ENCODE measurements at places on chromosomes 7 and 10.

DNA sequence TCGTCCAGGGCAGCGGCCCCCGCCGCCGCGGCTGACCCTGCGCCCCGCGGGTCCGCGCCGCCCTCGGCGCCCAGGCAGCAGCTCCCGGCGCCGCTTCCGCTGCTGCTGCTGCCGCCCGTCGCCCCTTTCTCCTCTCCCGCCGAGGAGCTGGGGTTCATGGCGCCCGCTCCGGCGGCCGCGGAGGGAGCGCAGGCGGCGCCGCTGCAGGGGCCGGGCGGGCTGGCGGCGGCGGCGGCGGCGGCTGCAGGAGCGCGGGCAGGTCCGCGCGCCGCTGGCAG, 286 bp downstream of the DGKI start:
- no peak for DNase-seq

DNA sequence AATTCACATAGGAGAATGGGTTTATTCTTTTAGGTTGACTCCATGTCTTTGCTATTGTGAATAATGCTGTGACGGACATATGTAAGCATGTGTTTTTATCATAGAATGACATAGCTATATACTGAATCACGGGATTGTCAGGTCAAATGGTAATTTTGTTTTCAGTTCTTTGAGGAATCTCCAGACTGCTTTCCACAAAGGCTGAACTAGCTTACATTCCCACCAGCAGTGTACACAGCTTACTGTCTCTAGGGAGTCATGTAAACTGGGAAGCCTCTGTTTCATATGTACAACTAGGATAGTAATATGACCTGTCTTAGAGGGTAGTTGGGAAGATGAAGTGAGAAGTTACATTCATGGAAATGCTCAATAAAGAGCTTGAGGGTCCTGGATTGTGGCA, 6.8 kb upstream of the C10orf120 start:
- DNase-seq, result no peak

DNA sequence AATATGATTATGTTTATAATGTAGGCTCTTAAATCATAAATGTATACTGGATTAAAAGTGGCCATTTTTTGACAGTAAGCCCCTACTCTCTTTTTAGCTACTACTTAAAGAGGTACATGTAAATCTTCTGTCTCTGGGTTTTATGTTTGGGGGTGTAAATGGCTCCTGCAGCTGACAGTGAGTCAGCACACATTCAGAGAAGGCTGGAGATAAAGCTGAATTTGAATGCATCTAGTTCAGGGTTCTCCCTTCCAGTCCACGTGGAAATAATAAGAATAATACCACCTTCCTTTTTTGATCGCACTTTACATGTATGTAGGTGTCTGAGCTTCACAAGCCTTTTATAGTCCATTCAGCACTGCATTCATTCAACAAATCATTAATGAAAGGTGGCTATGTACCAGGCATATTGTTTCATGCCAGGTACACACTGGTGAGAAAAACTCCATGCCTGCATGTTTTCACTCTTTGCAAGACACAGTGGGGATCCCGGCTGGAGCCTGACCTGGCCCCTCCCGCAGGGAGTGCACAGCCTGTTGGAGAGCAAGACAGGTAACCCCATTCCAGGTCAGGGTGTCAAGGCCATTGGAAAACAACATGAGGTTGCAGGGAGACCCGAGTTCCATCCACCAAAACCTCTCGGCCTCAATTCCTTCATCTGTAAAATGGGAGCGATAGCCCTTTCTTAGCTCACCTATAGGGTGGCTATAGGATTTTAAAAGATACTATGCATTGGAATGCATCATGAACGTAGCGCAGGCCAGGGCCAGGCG, 107.5 kb upstream of the ANLN start:
- no peak for DNase-seq

DNA sequence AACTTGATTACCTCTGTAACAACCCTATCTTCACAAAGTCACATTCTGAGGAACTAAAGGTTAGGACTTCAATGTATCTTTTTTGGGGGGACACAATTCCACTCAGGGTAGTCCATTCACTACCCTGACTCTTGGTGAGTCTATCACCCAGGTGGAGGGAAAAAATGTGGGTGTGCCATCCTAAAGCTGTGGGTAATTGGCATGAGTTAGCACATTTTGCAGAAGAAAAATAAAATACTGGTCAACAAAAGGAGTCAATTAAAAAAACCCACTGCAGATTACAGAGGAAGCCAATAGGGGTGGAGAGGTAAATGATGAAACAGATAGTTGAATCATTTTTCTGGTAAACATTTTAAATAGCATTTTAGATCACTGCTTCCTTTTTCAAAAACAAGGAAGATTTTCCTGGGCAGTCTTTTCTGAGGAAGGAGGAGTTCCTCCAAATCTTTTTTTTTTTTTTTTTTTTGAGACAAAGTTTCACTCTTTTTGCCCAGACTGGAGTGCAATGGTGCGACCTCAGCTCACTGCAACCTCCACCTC, 5.1 kb upstream of the BLVRA start:
- DNase-seq, result no peak

DNA sequence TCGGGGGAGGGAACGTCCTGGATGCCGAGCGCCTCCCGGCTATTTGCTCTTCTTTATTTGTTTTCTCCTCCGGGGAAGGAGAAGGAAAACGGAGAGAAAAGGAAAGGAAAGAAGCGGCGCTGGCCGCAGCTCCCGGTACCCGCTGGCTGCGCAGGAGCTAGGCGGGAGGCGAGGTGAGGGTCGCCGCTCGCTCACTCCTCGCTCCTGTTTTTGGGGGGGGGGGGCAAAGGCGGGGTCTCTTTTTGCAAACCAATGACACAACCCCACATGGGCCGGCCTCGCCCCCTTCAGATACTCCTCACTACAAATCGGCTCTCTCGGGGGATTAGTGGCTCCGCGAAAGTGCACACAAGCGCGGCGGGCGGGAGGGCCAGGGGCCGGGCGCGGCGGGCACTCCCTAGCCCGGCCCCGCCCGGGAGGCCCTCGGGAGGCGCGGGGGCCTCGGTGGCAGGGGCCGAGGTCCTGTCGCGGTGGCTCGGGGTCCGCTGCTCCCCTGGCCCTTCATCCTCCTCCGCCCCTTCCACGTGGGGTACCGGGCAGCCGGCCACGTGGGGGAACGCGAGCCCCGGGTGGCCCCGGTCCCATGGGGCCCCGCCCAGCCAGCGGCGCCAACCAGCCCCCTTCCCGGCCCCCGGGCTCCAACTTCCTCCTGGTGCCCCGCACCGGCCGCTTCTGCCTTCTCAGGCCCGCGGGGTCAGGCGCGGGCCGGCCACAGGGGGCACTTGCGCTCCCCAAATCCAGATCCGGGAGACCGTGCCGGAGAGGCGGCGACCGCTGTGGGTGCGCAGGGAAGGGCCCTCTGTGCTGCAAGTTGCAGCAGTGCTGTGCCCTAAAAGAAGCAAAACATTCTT, 718 bp upstream of the CTBP2 start:
- DNase-seq, result peak; percentile 90

DNA sequence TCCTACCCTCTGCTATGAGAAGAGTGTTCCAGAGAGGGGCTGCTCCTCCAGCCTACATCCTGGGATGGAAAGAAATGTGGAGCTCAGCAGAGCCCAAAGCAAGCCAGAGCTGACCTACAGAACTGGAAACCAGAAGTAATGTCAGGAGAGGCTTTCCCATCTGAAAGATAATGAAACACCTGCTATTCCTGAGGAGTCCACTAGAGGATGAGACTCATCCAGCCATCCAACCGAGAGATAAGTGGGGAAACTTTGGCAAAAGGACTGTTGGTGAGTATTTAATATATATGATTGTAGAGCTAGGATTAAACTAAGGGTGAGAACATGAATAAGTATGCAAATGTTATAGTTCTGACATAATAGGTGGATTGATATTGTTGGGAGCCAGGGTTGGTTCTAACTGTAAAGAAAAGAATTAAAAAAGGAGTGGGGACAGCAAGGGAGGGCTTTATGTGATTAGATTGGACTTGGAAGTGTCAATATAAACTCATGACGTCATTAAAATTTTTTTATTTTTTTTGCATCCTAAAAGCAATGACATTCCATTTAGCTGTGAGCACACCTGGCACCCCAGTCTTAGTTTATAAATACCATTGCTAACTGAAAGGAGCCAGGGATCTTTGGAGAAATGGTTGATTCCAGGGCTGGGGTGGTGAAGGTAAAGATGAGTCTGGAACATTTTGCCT, 312.8 kb upstream of the NFE2L3 start:
- DNase-seq, result no peak

DNA sequence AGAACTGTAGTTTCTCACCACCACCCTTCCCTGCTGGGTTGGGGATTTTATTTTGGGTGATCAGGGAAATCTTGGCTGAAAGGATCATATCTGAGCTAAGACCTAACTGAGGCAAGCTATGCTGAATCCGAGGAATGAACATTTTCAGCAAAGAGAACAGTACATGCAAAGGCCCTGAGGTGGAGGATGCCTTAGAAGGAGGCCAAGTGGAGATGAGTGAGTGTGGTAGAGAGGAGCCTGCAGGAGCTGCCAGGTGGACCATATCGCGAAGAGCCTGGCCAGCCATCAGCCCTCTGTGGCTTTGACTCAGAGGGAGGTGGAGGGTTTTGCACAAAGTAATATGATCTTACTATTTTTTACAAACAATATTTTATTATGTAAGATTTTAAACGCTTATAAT, 1.6 kb upstream of the RASGEF1A start:
- no peak for DNase-seq

DNA sequence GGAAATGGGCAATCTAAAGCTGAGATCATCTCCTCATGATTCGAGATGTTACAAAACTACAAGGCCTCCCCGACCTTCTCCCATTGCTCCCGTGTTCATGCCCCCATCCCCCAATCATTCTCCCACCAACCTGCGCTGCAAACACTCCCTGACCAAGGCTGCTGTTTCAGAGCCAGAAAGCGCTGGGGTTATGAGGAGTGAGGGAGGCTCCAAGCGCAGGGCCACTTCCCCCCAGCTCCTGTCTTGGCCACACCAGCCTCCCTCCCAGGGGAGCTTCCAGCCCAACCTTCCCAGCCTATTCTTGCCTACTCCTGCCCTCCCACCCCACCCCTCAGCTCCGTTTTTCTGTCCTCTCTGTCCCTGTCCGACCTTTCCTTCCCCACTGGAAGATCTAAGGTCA, 14.7 kb upstream of the NODAL start:
- DNase-seq, result no peak

DNA sequence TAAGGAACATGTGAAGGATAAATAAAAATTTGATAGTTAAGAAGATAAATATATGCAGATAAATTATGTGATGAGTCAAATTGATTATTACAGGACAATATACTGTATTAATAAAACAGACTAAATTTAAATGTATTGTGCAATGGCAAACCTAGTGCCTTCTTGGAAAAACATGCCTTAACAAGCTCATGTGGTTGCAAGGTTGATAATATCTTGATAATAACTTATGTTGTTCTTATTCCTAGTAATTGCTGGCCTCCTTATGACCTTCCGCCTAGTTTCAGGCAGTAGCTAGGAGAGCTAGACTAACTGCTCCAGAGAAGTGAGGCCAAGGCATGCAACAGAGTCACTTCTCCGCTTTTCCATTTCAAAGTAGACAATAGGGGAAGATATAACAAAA, 7.6 kb upstream of the RAB11FIP2 start:
- no peak for DNase-seq
